ENCODE measurements at places on chromosomes 3 and 15.

DNA sequence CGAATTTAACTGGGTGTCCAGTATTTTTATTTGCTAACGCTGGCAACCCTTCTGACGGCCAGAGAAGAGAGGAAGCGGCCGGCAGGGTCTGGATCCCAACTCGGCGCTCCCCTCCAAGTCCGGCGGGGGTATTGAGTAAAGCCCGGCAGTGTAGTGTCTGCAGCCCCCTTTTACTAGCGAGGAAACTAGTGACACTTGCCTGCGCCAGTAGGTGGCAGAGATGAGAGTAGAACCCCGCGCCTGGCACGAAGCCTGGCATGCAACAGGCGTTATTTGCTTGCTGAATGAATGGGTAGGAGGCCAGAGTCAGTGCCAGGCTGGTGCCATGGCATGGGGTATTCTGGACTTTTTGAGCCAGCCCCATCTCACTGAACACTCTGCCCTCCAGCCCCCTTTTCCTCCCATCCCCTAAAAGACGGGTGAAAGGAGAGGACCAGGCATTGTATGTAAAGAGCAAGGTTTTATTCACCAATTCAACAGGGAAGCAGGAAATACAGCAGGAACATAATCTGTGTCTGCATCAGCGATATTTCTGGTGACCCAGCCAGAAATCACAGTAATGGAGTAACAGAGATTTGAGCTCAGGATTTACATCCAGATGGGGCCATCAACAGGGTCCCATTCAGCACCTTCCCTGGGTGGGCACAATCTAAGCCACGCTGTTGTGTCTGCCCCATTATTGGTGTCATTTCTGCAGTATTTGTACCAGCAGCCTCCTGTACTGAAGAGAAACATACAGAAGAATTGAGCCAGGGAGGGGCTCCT, 788 bp upstream of the WDR73 start:
- DNase-seq: peak; percentile 52

GRCh38 chr15:95300958-95301357, 1029.5 kb upstream of the NR2F2 start:
- DNase-seq: no peak

DNA sequence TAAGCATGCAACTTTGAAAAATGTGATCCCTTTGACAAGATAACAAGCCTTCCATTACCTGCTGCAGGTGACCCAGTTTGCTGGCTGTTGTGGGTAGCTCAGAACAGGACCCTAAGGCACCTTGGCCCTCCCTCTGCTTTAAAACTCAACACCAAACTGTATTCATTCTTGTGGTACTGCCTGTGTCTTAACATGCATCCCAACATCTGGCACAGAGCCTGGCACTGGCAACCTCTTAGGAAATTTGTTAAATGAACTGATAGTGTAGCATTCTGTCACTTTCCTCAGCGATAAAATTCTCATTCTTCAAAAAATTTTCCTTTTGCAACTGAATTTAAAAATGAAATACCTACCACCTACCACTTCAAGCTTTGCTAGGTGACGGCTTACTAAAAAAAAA, 287.3 kb upstream of the ADAMTS9 start:
- no peak for DNase-seq

- peak; percentile 67 for DNase-seq
Measured at GRCh38 chr3:27721717-27722564, at the start of gene EOMES. Gene EOMES (minus strand): TSS chr3:27722323. CDS start chr3:27722294, 29 bp downstream.

All from NT2/D1 (cell line).